ENCODE measurements at places on chromosomes 6 and 20.
A peak's percentile ranks its signal among the peaks of the same experiment; 100 is the strongest.

DNA sequence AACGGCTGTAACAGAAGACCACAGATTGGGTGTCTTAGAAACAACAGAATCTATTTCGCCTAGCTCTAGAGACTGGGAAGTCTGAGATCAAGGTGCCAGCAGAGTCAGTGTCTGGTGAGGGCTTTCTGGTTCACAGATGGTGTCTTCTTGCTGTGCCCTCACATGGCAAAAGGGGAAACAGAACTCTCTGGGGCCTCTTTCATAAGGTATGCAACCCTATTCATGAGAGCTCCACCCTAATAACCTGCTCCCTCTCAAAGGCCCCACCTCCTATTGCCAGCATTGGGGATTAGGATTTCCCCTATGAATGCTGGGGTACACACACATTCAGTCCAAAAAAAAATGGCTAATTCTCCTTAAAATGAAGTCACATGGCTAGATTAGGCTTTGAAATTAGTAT is 10.0 kb downstream of the TXNDC5 start:
- DNase-seq, result no peak

- DNase-seq, result peak; percentile 57
These were observed 26.9 kb downstream of the SPATA2 start for GRCh38 chr20:49888212-49889000.

- no peak for DNase-seq
These were observed 5.5 kb downstream of the NPEPL1 start for GRCh38 chr20:58697867-58698703.

GRCh38 chr6:97456070-97456469 is 173.1 kb upstream of the MMS22L start:
- no peak for DNase-seq

DNA sequence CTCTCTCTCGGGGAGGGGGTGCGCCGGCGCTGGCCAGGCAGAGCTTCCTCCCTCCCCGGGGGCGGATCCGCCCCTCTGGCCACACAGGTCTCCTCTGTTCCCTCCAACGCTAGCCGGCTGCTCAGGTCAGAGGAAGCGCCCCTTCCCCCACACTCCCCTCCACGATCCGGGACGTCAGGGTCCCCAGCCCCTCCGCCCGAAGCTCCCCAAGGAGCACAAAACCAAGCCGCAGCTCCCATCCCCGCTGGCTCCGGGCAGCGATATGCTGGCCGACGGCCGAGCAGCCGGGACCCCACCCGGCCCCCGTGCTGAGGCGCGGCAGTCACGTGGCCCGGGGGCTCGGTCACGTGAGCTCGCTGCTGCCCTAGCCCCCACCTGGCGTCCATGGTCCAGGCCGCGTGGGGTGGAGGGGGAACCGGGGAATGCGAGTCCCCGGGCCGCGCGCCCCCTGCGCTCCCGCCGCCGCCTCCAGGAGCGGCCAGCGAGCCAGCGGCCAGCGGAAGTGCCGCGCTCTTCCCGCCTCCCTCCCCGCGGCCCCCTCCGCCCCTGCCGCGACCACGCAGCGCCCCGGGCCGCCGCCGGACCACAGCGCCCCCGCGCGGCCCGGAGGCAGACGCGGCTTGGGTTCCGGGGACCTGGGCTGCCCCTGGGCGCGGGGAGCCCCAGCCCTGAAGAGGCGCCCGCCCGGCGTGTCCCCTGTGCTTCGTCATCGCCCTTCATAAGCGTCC is at the start of gene SLC35B2:
Gene SLC35B2 (minus strand): TSS at position 504 of the 728 bp plus-strand sequence. CDS start 118 bp downstream, at position 386.
- peak; percentile 58 for DNase-seq

GRCh38 chr20:60013296-60014139 is 55.3 kb downstream of the CDH26 start:
- DNase-seq, result no peak

All from amniotic epithelial cell (primary cell).